ENCODE measurements at places on chromosomes 7 and 10. TPM values are rescaled to one million over a fixed set of nuclear protein-coding genes. Genes with fewer than 3 reads are reported as not detected.

The MICALL2 gene
- 18.1 TPM for total RNA-seq

The GLI3 gene
- 2.7 TPM for total RNA-seq

The SPACDR gene
- 2.1 TPM for total RNA-seq

DNA sequence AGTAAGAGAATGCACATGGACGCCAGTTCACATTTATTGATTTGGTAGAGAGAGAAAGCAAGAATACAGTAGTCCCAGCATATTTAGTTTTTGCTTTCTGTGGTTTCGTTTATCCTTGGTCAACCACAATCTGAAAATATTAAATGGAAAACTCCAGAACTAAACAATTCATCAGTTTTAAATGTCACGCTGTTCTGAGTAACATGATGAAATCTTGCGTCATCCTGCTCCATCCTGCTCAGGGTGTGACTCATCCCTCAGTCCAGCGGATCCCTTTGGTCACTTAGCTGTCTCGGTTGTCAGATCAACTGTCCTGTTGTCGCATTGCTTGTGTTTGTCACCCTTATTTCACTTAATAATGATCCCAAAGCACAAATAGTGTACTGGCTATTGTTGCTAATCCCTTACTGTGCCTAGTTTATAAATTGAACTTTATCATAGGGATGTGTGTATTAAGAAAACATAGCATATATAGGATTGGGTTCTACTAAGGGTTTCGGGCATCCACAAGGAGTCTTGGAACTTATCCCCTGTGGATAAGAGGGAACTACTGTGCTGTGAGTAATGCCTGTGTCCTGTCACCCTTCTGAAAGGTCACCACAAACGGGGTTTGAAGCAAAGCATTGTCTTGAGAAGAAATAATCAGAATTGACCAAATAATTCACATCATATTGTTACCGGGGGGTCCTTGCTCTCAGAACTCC is 73.6 kb downstream of the OTUD1 start:
- DNase-seq = no peak
- no peaks in the 10 kb centered on the region for H3K27me3 ChIP-seq
- no peaks in the 10 kb centered on the region for H3K4me1 ChIP-seq
- H3K4me3 ChIP-seq = no peak overlapping the region
- no peak overlapping the region for H3K27ac ChIP-seq

GRCh38 chr7:80772347-80772993 is 134.0 kb downstream of the CD36 start:
- DNase-seq = peak; percentile 51
- H3K4me1 ChIP-seq = peaks cover 9% of the 10 kb centered on the region
- H3K27me3 ChIP-seq = no peaks in the 10 kb centered on the region
- no peak overlapping the region for H3K27ac ChIP-seq
- H3K4me3 ChIP-seq = no peak overlapping the region
- H3K36me3 ChIP-seq = no peaks in the 10 kb centered on the region

GRCh38 chr7:140435252-140435895 is 31.5 kb downstream of the RAB19 start:
- H3K36me3 ChIP-seq = no peaks in the 10 kb centered on the region
- no peak overlapping the region for H3K4me3 ChIP-seq
- no peaks in the 10 kb centered on the region for H3K4me1 ChIP-seq

- DNase-seq = no peak
- H3K27ac ChIP-seq = no peak overlapping the region
- no peak overlapping the region for H3K4me3 ChIP-seq
- no peaks in the 10 kb centered on the region for H3K36me3 ChIP-seq
Observed at GRCh38 chr10:109773288-109774120, 149.8 kb downstream of the XPNPEP1 start.

- H3K36me3 ChIP-seq = peaks cover 28% of the 10 kb centered on the region
- H3K27me3 ChIP-seq = no peaks in the 10 kb centered on the region
- H3K4me1 ChIP-seq = no peaks in the 10 kb centered on the region
- H3K4me3 ChIP-seq = no peak overlapping the region
Observed at GRCh38 chr10:127048630-127049029, 143.4 kb downstream of the DOCK1 start.

DNA sequence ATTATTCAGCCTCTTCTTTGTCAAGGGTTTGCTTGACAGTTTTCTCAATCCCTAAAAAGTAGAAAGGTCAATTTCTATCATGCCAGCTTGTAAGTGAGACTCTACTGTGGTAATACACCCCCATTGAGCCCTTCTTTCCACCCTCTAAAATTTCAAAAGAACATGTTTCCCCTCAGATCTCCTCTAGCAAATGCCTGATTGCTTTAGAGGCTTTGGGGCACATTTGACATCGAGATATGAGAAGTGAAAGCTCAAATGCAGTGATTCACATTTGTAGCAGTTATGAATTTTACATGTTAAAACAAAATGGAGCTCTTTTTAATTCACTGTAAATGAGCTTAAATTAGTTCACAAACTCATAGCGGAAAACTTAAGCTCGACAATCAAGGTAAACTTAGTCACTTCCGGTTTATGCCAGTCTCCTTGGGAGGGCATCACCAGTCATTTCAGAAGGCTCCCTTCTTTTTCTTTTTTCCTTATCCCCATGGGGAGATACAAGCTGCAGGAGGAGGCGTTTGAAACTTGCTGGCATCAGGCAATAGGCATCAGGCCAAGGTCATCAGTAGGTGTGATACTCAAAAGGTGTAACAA is 55.3 kb upstream of the ADO start:
- H3K27ac ChIP-seq = no peak overlapping the region
- H3K36me3 ChIP-seq = no peaks in the 10 kb centered on the region
- H3K27me3 ChIP-seq = no peaks in the 10 kb centered on the region
- H3K4me1 ChIP-seq = no peaks in the 10 kb centered on the region

GRCh38 chr7:152050547-152050971 is 25.1 kb downstream of the GALNT11 start:
- no peaks in the 10 kb centered on the region for H3K27me3 ChIP-seq
- H3K4me3 ChIP-seq = no peak overlapping the region
- no peak for DNase-seq
- H3K27ac ChIP-seq = no peak overlapping the region
- H3K36me3 ChIP-seq = no peaks in the 10 kb centered on the region

- H3K36me3 ChIP-seq = no peaks in the 10 kb centered on the region
- H3K4me1 ChIP-seq = no peaks in the 10 kb centered on the region
- H3K27me3 ChIP-seq = no peaks in the 10 kb centered on the region
- H3K27ac ChIP-seq = no peak overlapping the region
Observed at GRCh38 chr10:131089861-131090260, 221.7 kb downstream of the TCERG1L start.

GRCh38 chr10:129320340-129320739 is 146.7 kb upstream of the MGMT start:
- H3K27me3 ChIP-seq = no peaks in the 10 kb centered on the region
- no peak for DNase-seq
- H3K4me1 ChIP-seq = no peaks in the 10 kb centered on the region
- no peak overlapping the region for H3K4me3 ChIP-seq
- H3K36me3 ChIP-seq = no peaks in the 10 kb centered on the region
- H3K27ac ChIP-seq = no peak overlapping the region

- H3K27ac ChIP-seq = no peak overlapping the region
- no peaks in the 10 kb centered on the region for H3K36me3 ChIP-seq
- peak; percentile 67 for DNase-seq
- no peak overlapping the region for H3K4me3 ChIP-seq
- H3K4me1 ChIP-seq = peaks cover 18% of the 10 kb centered on the region
Observed at GRCh38 chr10:85919491-85920021, 447.0 kb downstream of the GRID1 start.
